T follicular helper cell (primary cell): ENCODE measurements at places on chromosomes 12 and 14.

GRCh38 chr12:98532687-98533304 is 17.4 kb downstream of the TMPO start:
- DNase-seq = no peak

- DNase-seq = no peak
These were observed 31.0 kb downstream of the TMEM116 start for GRCh38 chr12:111981987-111982386.

- DNase-seq = no peak
These were observed 25.3 kb downstream of the GPRC5D start for GRCh38 chr12:12926571-12927071.

DNA sequence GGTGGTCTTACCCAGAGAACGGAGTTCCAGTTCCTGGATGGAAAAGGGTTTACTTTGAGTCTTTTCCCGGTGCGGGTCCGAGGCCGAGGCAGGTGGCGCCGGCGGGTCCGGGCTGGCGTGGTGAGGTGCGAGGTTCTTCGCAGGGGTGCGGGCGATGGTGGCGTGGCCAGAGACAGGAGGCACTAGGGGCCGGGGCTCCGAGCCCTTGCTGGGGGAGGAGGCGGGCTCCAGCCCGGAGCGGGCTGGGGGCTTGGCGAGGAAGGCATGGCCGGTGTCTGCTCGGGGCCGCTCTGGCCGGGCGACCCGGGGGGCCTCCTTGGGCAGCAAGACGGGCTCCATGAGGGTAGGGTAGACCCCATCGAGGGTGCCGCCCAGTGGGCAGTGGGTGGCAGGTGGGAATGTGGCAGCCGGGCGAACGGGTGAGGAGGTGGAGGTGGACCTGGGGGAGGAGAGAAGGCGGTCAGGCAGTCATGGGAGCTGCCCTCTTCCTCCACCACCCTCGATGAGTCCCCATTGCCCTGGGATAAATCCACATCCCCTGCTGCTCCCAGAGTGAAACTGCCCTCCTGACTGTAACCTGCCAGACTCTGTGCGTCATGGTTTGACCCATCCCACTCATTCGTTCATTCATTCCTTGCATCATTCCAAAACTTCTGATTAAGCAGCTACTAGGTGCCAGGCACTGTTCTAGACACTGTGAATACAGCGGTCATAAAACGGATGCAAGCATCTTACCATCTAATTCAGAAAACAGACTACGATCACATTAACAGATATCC is 42.0 kb downstream of the RFLNA start:
- DNase-seq = no peak

- DNase-seq = no peak
These were observed 381.4 kb downstream of the APAF1 start for GRCh38 chr12:99026332-99027054.

DNA sequence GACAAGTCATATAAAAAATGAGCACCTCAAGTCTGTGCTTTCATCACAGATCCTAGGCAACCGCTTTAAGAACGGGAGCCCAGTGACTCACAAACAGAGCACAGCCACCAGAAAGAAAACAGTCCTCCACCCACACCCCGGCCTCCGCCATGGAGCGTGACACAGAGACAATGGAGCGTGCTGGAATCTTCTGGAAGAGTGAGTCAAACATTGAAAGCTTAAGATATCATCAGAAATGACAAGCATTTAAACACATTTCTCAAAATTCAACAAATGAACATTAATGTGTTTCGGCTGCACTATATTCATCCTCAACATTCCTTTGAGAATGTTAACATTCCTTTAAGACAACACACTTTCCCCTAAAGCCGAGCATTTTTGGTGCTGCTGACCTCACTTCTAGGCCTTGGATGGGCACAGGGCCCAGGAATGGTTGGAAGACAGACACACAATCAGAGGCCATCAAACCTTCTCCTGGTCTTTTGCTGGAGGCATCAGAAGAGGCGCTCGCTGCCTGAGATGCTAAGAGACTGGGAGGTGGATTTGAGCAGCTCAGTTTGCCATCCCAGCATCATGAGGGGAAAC is 23.6 kb upstream of the TMEM132D start:
- DNase-seq = no peak

DNA sequence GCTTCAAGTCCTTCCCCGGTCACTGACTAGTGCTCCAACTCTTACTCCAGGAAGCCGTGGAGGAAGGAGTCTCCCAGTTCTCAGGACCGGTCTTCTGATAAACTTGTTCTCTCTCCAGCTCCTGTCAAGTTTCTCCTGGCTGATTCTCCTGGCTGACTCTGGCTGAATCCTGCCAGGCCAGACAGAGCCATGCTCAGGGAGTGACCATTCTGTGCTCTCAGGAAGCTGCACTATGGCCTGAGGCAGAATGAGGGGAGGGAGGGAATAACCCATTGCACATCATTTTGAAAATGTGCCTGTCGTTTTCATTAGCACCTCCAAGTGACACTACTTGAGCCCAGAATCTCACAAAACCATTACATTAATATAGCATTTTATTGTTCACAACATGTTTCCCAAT is 80.8 kb downstream of the IFNG start:
- no peak for DNase-seq

GRCh38 chr12:80837342-80837978 is 100.3 kb downstream of the LIN7A start:
- DNase-seq = no peak

DNA sequence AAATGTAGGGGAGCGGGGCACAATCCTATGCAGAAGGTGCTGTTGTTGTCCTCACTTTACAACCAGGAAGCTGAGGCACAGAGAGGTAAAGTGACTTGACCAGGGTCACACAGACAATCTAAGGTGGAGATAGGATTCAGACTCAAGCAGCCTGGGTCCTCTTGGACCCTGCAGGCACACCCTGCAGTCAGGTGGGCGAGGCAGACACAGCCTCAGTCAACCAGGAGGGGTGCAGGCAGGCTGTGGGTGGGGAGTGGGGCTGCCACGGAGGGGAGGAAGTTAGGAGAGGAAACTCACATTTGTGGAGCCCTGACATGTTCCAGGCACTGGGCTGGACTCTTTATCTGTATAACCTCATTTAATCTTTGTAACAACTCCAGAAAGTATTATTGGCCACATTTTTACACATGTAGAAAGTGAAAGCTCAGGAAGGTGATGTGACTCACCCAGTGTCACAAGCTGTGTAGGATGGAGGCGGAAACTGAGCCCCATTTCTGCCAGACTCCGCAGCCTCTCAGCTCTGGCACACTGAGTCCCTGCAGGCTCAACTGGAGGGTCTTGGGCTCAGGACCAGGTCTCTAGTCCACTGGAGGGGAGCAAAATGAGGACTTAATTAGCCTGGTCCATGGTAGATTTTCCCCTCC is 24.9 kb upstream of the CHGA start:
- no peak for DNase-seq

GRCh38 chr12:50790081-50790480 is 26.2 kb downstream of the ATF1 start:
- DNase-seq = no peak

DNA sequence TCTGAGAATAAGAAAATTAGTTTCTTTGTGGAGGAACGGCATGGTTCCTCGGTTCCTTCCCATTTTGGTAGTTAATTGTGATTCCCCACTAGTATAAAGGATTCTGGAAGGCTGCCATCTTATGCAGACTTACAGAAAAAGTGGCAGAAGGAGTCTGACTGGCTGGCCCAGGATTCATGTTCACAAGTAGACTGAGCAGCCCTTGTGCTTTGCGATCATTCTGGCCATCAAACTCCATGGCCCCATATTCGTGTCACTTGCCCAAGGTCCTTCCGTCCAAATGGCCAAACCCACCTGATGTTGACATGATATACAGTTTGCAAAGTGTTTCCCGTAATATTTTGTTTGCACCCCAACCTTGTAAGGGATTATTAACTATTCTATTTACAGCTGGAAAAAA is 297.2 kb upstream of the AMIGO2 start:
- no peak for DNase-seq
